ENCODE measurements at places on chromosomes 3 and 15.

DNA sequence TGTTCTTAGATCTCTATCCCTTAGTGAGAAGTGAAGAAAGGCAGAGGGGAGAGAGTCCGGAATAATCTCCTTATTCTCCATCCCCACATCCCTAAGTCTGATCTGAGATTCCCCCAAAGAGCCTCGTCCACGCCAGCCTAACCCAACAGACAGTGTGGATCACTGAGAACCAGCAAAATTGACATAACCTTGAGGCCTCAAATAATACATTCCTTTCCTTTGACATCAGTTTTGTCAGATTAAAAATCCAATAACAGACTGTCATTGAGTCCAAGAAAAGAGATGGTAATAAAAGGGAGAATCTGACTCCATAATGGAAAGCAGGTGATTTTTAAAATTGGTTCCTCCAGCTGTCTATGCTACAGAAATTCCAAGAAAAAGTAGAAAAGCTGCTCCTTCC is 7.7 kb upstream of the SIAH2 start:
- no peak for DNase-seq

- DNase-seq: no peak
Measured at GRCh38 chr3:149009732-149010131, 18.4 kb downstream of the GYG1 start.

DNA sequence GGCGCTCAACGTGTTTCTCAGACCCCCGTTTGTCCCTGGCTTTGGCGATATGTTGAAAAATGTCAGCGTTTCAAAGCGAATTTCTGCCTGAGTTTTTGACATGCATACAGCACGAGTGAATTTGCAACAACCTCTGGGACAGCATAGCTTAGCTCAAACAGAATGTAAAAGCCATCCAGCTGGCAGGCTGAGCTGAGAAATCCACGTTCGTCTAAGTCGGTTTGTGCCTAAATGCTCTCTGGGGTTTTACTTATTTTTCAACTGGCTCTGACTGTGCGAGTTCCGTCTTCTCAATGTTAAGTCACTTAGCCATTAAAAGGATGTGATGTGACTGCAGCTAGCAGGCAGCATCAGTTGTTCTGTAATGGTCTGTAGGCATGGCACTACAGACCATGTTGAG is 243.5 kb upstream of the SLCO3A1 start:
- no peak for DNase-seq

- no peak for DNase-seq
Measured at GRCh38 chr3:2360815-2361214, 262.1 kb downstream of the CNTN4 start.

DNA sequence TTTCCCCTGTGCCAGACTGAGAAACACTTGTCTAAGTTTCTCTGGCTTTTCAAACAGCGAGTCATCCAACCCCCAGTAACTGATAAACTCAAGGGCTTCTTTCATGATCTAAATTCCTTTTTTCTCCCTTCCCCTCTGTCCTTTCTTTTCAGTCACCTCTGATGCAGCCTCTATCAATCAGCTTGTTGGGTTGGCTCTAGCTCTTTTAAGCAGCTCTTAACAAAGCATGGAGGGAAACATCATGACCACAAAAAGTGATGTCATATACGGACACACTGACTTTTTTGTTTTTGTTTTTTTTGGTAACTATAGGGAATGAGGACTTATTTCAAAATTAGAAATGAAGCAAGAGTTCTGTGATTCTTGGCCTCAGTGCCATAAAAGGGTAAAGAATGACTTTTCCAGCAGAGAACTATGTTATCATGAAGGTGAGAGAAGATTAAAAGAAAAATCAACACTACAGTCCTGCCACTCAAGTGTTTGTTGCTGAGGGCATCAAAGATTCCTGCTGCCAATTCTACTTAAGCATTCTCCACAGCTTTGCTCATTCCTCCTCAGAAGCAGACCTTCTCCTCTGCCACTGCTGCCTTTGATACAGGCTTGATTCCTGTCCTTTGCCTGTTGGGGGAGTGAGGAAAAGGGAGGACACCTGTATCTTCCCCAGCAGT is 457.0 kb upstream of the ONECUT1 start:
- no peak for DNase-seq

- no peak for DNase-seq
Measured at GRCh38 chr15:40264321-40265153, 18.3 kb downstream of the ANKRD63 start.

DNA sequence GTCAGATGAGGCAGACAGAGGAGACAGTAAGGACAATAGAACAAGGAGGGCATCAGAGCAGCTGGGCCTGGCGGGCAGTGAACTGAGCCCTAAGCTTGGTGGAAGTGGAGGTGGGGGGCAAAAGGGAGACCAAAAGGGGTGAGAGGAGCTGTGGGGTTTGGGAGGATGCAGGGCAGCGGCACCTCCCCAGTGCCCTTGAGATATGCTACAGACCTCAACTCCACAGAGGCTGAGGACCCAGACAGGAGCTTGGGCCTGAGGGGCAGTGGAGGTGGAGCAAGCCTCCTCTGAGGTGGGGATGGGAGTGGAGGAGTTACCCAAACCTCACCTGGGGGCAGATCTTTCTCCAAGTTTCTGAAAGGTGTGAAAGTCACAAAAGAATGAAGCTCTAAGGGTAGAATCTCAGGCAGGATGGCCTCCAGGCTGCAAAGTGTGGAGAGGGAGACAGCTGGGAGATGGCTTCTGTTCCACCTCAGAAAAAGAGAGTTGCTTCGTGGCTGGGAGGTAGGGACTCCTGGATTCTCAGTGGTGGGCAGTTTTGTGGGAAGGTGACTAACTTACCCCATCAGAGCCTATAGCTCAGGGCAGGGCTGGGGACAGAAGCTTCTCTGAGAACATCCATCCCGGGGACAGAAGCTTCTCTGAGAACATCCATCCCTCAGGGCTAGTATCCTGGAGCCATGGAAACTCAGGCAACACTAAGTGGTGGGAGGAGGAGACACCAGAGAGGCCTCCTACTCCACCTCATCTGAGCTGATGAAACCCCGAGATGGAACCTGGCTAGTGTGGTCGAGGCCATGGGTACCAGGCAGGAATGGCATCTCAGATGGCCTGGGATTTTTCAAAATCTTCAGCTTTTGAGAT is 2.3 kb upstream of the CLK3 start:
- no peak for DNase-seq

DNA sequence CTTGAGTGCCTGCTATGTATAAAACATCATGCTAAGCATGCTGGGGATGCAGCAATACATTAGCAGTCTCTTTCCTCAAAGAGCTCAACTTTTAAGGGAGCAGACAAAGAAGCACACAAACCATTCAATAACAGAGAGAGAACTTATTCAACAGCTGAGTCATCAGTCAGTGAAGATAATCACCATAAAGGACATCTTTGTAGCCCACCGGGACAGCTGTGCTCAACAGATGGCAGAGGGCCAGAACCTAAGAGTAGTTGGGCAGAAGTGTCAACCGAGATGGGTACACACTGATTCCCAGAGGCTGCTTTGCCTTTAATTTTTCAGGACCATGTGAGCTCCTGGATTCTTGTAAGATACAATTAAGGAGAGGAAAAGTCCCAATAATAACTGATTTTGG is 4.2 kb upstream of the RAB8B start:
- DNase-seq: no peak

GRCh38 chr3:133991209-133991608 is 38.5 kb downstream of the SLCO2A1 start:
- DNase-seq: no peak

GRCh38 chr15:40787344-40787841 is 17.6 kb downstream of the C15orf62 start:
- peak; percentile 55 for DNase-seq

DNA sequence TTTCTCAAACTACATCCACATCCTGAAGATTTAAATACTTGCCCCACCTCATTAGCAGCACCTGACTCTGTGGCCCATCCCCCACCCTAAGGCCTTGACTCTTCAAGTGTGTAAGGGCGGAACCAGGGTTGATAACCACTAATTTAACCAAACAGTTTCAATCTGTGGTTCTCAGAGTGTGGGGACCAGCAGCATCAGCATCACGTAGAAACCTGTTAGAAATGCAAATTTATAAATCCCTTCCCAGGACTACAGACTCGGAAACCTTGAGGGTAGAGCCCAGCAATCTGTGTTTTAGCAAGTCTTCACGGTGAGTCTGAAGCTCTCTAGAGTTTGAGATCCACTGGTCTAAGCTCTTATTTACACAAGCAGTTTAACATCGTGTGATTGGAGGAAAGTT is 12.4 kb downstream of the GNB4 start:
- no peak for DNase-seq

DNA sequence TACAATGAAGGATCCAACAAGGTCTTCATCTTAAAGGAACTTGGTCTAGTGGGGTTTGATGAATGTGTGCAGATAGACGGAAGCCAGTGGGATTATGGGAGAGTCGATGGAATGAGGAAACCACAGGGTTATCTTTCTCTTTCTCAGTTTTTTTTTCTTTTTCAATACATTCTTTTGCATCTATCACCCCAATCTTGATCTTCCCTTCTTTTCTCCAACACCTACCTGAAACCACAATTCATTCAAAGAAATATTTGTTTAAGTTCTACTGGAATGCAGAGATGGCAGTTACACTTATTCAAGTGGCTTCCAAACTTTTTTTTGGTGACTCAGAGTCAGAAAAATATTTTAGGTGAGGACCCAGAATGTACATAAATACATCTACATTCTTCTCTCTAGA is 1.7 kb downstream of the TMEM212 start:
- DNase-seq: no peak

DNA sequence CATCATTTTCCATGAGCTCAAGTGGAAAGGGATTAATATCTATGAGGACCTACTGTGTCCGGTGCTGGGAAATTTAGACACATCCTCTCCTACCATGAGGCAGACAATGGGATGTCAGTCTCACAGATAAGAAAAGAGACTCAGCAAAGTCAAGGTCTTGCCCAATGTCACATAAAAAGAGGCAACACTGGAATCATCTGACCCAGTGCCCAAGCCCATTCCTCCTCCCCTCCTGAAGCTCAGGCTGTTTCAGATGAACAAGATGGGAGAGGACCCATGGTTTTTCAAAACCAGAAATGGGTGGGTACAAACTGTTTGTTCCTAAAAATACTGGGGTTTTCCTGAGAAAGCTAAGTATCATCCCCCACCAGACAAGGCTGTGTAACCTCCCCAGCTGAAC is 22.2 kb downstream of the POC1A start:
- peak; percentile 20 for DNase-seq

GRCh38 chr15:41727143-41727542 is 47.1 kb upstream of the MAPKBP1 start:
- DNase-seq: no peak

- DNase-seq: no peak
Measured at GRCh38 chr3:64728428-64728827, 40.6 kb upstream of the ADAMTS9 start.

DNA sequence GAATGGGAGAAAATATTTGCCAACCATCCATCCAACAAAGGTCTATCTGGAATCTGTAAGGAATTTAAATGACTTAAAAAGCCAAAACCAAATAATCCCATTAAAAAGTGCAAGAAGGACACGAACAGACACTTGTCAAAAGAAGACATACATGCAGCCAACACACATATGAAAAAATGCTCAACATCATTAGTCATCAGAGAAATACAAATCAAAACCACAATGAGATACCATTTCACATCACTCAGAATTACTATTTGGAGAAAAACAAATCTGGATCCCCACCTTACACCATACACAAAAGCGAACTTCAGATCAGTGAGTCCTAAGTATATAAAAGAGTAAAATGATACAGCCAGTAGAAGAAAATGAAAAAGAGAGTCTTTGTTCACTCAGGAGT is 58.6 kb upstream of the MNS1 start:
- DNase-seq: no peak

DNA sequence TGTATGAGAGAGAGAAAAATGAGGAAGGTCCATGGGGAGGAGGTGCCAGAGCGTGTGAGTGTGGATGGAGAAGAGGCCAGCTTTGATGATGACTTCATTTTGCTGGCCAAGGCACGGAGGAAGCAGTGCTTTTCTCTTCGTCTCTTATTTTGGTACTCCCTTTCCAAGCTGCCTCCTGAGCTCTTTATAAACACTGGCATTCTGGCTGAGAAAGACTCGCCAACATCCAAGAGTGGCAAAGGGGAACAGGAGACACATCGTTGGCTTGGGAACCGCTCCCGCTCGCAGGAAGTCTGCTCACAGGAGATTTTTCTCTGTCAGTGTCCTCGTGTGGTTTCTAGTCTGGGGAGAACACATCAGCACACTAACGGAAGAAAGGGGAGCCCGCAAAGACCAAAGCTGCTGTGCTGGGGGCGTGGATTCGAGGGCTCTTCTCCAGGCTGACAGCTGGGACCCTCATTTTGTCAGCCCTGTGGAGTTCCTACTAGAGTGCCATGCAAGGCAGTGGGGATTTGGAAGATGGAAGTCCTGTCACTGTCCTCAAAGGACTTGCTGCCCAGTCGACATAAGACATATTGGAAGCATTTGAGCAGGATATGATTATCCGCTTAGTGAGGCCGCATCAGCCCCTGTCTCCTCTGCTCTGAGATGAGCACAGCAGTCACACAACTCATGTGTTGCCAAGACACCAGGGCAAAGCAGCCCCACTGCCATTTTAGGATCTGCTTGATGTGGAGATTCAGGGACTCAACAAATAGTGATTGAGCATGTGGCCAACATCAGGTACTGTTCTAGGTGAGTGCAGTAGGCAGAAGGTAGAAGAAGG is 8.0 kb upstream of the SEMA4B start:
- DNase-seq: peak; percentile 70

GRCh38 chr3:183576487-183577107 is 21.1 kb upstream of the KLHL6 start:
- DNase-seq: no peak

DNA sequence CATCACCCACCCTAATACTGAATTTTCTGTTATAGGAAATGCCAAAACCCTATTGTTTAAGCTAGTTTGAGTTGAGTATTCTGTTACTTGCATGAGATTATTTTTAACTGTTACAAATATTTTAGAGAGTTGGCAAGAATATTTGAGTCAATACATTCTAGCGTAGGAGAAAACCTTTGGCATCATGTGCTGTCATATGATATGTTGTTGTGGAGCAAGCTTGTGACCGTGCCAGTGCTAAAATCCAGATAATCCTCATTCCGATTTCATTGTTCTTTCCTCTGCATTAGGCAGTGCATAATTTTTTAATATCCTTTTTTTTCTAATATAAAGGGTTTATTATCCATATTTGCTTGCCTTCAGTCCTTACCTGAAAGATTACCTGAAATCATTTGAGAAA is 168.0 kb upstream of the GMNC start:
- no peak for DNase-seq

DNA sequence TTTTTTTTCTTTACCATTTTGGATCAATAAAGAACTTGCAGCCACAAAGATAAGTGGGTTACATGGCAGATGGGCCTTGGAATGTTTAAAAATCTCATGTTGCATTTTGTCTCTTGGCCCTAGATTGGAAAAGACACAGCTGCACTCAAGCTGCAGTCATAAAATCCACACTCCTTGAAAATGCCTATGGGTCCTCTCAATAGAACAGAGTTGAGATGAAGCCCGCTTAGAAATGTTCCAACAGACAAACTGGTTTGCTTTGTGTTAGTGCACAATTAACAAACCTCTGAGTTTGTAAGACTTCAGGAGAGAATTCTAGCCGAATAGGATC is 401.2 kb upstream of the CDIN1 start:
- no peak for DNase-seq

- no peak for DNase-seq
Measured at GRCh38 chr3:45960289-45960688, 17.0 kb downstream of the CXCR6 start.
